ENCODE measurements at places on chromosomes 12 and 14. TPM values are rescaled to one million over a fixed set of nuclear protein-coding genes. Genes with fewer than 3 reads are reported as not detected.

Gene IL23A
- 1.0 TPM for total RNA-seq

Gene RHEBL1
- total RNA-seq = 5.4 TPM

Gene NELL2
- not detected for total RNA-seq

Gene MTHFD1
- total RNA-seq = 105 TPM

Gene SLC15A4
- 24.3 TPM for total RNA-seq
